ENCODE measurements at places on chromosomes 11 and 22.

GRCh38 chr11:65822776-65823528 lies 10.8 kb upstream of the SNX32 start:
- DNase-seq, result no peak

- DNase-seq, result no peak
Observed at GRCh38 chr11:27912916-27913315, 195.0 kb downstream of the KIF18A start.

GRCh38 chr11:10797001-10797400 lies 11.7 kb downstream of the EIF4G2 start:
- no peak for DNase-seq

DNA sequence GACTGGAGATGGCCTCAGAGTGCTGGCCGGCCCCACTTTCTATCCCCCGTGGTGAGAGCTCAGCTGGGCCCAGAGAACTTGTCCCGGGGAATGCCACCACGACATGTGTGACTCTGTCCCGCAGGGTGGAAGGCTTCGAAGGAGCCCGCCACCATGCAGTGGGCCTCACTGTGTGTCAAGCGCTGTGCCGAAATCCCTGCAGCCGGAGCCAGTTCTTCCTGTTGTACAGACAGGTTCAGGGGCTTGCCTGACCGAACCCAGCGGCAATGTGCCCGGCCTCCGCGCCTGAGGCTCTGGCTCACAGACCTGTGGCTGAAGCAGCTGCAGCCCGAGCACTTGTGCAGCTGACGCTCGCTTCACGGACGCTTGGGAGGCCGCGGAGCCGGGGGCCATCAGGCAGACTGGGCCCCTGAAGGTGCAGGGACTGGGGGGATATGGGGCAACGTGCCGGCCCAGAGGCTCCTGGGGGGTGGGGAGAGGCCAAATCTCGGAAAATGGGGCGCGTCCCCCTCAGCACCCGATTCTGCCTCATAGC lies 650 bp downstream of the PPM1F start:
- DNase-seq, result no peak

GRCh38 chr11:87840786-87841185 lies 334.5 kb downstream of the RAB38 start:
- no peak for DNase-seq

DNA sequence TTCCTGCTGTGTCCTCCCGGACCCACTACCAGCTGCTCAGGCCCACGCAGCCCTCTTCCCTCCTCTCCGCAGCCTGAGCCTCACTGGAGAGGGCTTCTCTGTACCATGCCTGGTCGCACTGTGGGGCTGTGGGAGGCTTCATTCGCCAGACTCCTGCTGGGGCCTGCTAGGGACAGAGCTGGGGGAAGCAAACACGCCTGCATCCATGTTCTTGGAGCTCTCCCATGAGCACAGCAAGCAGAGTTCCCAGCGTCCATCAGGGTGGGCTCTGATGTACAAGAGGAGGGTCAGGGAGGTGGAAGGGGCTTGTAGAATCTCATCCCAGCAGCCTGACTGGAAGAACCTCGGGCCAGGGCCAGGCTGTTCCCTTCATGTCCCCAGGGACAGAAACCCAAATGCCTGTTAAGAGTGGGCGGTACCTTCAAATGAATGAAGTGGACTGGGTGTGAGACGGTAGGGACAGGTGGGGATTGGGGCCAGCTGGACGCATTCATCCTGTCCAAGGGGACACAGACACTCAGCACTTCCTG lies 59.9 kb downstream of the MPPED1 start:
- peak; percentile 53 for DNase-seq

GRCh38 chr11:19978668-19979518 lies 181.4 kb downstream of the DBX1 start:
- DNase-seq, result no peak

DNA sequence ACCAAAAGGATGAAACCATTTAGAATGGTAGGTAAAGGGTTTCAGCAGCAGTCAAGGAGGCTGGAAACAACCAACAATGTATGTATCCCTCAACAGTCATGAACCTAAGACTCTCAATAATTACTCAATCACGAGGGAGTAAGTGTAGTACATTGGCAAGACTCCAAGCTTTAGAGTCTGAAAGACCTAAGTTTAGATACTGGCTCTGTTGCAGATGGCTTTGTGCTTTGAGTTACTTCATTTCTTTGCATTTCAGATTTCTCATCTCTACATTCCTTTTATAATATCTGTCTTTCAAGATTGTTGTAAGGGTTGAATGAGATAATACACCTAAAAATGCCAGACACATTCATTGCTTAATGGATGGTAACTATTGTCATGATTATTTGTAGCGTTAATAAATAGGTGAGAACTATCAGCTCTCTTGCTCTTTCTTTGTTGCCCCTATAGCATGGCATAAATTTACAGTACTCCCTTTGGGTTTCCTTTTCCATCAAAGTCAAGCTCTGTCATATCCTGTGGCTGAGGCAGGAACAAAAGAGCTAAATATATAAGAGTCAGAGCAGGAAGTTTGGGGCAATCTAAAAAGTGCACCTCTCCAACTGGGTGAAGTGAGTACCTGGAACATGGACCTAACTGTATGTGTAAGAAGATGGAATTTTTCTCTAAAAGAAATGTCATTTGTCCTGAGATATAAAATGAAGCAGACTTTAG lies 228.2 kb upstream of the ZC3H12C start:
- no peak for DNase-seq

DNA sequence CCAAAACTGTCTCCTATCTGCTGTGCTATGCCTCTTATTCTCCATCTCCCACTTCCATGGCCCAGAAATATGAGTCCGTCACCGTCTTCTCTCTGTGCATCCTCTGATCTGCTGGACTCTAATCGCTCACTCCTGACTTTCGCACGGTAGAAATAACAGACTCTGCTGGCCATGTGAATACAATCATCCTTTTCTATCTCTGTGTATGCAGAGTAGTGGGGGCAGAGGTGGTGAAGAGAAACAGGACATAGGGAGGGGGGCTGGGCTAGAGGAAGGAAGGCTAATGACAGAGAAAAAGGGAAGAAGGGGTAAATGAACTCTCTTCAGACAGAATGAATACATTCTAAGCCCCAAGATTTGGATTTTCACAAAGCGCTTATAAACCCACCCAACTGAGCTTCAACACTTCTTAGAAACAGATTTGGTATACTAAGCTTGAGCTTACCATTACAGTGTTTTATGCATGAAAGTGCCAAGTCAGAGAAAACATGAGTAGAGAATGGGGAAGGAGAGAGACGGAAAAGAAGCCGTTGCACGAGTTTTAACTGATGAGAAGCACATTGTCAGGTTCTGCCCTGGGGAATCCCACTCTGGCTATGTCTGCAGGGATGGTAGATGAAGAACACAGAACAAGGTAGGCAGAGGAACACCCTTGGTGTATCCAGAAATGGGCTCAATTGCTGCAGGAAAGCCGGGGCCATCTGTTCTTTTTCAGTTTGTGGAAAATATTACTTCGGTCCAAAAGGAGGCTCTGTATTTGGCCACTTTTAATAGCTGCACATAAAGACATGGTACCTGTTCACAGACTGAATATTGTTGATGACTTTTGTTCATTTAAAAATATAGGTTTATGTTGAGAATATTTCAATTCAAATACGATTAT lies 324.7 kb downstream of the ETS1 start:
- no peak for DNase-seq

DNA sequence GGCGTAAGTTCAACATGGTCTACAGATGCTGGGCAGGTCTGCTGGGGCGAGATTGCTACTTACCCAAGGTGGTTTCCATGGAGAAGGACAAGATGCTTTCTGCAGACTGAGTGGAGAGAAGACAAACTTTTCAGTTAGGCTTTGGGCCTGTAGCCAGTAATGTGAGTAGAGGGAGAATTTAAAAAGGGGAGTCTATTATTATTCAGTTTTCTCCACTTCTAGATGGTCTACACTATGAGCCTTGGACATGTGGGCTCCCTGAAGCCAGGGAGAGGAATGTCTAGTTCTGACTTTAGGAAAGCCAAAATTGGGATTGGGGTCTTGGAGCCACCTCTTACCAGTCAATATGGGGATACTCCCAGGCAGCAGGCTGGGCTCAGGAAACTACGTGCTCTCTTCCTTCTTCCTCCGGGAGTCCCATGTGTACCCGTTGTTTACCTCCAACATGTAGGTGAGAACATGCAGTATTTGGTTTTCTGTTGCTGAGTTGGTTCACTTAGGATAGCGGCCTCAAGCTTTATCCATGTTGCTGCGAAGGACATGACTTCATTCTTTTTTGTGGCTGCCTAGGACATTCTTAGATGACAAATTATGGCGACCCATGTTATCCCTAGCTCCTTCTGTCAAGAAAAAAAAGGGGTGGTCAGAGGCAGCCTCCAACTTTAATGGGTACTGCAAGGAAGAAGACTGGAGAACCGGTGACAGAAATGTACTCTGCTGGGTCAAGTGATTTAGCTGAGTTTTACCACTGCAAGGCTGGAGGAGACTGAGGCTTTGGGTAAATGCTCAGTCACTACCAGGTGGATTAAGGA lies 14.7 kb upstream of the ZNF280A start:
- no peak for DNase-seq

DNA sequence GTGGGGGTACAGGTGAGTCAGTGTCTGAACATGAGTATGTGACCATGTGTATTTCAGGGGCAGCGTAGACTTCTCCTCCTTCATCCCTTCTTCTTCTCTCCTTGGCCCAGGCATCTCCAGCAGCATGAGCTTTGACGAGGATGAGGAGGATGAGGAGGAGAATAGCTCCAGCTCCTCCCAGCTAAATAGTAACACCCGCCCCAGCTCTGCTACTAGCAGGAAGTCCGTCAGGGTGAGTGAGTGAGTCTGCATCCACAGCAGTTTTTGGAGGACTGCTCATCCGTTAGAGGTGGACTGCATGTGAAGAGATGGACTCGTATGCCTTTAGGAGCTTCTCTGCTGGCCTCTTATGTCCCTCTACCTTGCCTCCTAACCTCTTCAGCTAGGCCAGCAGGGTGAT lies 15.6 kb downstream of the TUB start:
- DNase-seq, result peak; percentile 35

DNA sequence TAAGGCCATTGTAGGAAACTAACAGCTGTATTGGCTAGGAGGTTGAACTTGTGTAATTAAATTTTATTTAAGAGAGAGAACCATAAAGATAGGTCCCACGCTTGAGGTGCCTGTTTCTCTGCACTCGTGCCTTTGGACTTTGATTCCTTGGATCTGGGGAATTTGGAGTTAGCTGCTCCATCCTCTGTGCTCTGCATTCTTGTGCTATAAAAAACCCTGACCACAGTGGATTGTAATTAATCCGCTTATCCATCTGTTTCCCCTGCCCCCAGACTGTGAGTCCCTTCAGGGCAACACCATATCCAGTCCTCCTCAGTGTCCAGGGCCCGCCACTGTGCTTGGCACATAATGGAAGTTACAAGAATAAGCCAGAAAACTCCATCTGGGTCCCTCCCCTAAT lies 169.8 kb downstream of the SPON1 start:
- no peak for DNase-seq

DNA sequence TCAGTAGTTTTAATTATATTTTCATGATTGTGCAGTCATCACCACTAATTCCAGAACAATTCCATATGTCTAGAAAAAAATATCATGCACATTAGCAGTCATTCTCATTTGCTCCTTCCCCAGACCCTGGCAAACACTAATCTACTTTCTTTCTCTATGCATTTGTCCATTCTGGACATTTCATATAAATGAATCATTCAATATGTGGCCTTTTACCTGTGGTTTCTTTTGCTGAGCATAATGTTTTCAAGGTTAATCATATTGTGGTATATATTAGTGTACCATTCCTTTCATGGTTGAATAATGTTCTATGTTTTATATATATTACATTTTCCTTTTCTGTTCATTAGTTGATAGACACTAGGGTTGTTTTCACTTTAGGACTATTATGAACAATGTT lies 811.1 kb upstream of the RAG2 start:
- no peak for DNase-seq

GRCh38 chr22:29254286-29254660 lies 13.5 kb downstream of the RHBDD3 start:
- DNase-seq, result no peak

- no peak for DNase-seq
Observed at GRCh38 chr11:47889714-47890441, 41.7 kb upstream of the NUP160 start.

- peak; percentile 84 for DNase-seq
Observed at GRCh38 chr11:76624500-76625379, 45.8 kb downstream of the LRRC32 start.

- DNase-seq, result no peak
Observed at GRCh38 chr11:16607675-16608644, 130.5 kb upstream of the C11orf58 start.

- DNase-seq, result no peak
Observed at GRCh38 chr11:72378704-72379383, 55.5 kb downstream of the CLPB start.

Measured in mesenteric fat pad (tissue), 1 donor.